ENCODE measurements at places on chromosomes 6 and 20. TPM values are rescaled to one million over a fixed set of nuclear protein-coding genes. Genes with fewer than 3 reads are reported as not detected.

GRCh38 chr6:16688984-16689636 lies 72.2 kb downstream of the ATXN1 start:
- DNase-seq: no peak

DNA sequence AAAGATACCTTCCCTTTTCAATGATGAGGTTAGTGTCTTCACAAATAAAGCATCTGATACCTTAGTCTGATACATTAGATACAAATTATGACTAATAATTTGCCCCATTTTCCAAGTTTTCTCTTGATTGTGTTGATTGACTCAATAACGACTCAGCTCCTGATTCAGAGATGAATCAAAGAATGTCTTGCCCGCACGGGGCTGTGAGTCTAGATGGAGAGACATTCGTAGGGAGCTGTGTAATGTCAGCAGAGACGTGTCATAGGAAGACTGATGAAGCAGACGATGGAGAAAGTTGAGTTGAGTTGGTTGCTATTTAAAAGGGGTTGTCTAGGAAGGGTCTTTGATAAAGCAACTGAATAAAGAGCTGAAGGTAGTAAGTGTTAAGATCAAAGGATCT lies 78.2 kb downstream of the TSHZ2 start:
- DNase-seq: no peak

DNA sequence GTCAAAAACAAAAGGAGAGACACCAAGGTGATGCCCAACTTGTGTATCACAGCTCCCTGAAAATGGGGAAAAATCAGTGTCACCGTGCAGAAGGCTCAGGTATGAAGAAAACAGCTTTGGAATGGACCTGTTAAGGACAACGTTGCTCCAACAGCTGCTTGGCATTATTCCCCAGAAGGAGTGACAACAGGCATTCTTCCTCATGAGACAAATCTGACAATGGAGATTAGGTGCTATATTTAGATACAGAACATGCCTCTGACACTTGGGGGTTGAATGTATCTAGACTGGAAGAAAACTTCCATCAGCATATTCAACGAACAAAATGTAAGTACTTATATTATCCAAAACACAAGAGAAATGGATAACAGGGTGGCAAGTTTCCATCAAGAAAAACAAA lies 87.7 kb downstream of the MBOAT1 start:
- DNase-seq: no peak

GABRR2 gene
- 6.7 TPM for total RNA-seq

BPIFB4 gene
- not detected for total RNA-seq

DNA sequence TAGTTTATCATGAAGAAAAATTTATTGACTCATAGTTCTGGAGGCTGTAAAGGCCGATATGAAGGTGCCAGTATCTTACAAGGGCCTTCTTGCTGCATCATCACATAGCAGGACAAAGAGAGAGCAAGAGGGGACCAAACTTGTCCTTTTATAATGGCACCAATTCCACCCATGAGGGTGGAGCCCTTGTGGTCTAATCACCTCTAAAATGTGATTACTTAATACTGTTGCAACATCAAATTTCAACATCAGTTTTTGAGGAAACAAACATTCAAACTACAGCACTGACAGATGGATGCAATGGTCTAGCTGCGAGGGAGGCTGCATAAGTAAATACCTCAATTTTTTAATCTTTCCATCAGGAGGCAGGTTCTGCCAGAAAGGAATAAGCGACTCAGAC lies 76.7 kb upstream of the LAMA2 start:
- no peak for DNase-seq

RIMS1 gene
- total RNA-seq: not detected

CBFA2T2 gene
- total RNA-seq: 22.2 TPM

DNA sequence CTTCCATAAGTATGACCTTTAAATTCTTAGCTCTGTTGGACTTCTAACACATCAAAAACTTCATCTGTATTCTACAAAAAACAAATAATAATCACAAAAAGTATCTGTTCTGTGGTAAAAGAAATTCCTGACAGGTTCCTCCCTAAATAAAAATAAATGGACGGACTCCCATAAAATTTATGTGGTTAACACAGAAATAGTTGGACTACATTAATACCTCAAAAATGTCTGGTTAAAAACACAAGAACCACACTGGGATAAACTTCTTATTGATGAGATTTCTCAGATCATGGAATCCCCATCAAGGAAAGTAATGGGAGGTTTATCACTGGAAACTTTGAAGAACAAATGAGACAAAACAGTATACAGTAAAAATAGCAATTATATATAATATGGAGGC lies 172.4 kb downstream of the MOXD1 start:
- no peak for DNase-seq

DNA sequence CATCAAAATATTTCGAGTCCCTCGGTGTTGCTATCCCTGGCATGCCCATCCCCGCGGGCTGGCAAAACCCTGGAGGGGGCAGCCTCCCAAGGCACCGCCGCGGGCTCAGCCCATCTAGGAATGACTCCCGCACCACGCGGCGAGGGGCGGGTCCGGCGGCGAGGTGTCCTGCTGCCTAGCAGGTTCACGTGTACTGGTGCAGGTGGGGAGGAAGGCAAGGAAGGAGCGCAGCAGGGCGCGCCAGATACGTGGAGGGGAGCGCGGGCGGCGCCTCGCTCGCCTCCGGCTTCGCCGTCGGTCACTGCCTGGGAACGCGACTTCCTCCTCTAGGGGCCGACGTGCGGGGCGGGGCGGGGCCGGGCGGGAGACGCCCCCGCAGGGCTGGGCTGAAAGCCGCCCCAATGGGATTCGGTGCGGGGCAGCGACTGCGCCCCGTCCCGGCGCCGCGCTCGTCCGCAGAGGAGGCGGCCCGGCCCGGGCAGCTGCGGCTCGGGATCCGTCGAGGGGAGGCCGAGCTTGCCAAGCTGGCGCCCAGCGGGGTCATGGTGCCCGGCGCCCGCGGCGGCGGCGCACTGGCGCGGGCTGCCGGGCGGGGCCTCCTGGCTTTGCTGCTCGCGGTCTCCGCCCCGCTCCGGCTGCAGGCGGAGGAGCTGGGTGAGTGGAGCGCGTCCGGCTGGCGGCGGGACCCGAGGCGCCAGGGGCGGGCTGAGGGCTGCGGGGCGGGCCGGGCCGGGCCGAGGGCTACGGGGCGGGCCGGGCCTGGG lies at the start of gene DCBLD1:
DCBLD1 (plus strand) TSS at position 435 of the 764 bp plus-strand sequence; CDS start at position 543, 108 bp downstream.
- no peak for DNase-seq

DNA sequence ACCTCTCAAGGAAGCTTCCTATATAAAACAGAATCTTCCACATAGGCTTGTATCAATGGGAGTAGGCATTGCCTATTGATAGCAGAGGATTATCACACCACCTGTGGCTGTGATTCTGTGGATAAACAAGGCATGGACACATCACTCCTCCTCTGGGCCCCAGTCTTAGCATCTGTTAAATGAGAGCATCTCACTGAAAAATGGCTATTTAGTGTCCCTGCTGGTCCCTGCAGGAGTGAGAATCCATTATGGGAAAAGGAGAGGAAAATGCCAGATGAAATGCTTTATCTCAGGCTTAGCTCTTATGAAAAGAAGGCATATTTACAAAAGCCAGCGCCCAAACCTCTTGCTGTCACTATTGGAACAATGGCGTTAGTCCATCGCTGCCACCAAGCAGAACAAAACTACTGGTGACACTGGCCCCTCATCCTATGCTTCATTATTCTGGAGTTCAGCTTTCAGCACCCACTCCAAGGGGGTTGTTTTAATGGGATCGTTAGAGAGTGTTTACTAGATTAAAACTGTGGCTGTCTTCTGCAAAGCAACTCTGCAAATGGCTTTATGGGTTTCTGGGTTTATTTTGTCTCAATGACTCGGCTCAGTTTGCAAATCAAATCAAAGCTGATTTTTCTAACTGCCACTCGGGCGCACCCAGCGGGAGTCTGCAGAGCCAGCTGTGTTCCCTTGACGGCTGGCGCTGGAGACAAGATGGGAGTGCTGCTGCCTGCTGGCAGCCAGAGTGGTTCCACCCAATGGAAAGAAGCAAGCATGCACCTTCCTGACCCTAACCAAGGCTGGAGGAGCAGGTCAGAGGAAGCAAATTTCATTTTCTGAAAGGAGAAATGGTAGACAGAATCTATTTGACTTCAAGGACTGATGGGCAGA lies 658.8 kb upstream of the CHD6 start:
- no peak for DNase-seq

GRCh38 chr6:22367346-22367745 lies 70.5 kb upstream of the PRL start:
- no peak for DNase-seq

GRCh38 chr6:132995432-132995831 lies 181.1 kb downstream of the RPS12 start:
- no peak for DNase-seq

GNMT gene
- total RNA-seq: 1.7 TPM

- peak; percentile 46 for DNase-seq
Observed at GRCh38 chr20:48189181-48189580, 403.9 kb upstream of the SULF2 start.

DNA sequence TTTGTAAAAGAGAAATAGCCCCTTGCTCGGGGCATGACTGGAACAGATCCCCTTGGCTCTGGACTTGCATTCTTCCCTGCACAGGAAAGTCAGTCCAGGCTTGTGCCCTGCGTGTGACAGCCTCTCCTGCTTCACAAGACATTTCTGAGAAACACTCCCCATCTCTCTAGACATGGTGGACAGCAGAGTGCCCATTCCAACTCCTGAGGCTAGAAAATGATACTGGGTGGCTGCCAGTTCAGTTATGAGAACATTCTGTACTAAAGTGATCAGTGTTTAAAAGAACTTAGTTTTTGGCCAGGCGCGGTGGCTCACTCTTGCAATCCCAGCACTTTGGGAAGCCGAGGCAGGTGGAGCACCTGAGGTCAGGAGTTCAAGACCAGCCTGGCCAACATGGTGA lies 41.3 kb downstream of the TGM3 start:
- DNase-seq: no peak

DNA sequence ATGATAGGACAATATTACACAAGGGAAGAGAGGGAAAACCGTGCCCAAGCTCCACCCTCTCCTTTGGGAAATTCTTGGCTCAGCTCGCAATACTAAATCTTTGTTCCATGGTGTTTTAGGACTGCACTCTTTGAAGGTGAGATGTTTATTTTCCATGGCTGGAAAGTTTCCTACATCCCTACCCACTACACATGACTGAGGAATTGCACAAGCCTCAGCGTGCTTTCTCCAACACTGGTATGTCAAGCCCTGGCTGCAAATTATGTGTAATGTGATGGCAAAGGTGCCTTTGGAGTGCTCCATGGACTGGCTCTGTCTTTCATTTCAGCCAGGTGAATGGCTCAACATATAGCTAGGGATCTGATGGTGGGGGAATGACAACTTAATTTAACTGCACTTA lies 134.3 kb downstream of the ISM1 start:
- DNase-seq: no peak

DNA sequence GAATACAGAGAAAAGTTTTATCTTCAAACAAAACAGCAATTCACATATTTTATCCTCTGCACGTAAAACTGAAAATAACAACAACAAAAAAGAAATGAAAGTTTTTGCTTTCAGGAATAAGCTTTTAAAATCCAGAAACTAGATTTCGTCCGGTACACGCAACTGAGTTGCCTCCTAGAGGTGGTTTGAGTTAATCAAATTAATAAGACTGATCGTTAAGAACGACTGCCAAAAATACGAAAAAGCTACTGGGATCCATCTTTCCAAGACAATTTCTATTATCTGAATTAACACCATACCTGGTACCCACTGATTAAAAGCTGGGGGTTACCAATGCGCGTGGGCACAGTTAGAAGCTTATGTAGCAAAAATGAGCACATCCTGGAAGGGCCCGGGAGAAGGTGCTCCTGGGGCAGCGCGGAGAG lies 669 bp downstream of the PDCD2 start:
- DNase-seq: peak; percentile 51

SAPCD1 gene
- total RNA-seq: 66.8 TPM

All from OCI-LY7 (cell line).